RPMI8226 (cell line): ENCODE measurements at places on chromosomes 3 and 15.

DNA sequence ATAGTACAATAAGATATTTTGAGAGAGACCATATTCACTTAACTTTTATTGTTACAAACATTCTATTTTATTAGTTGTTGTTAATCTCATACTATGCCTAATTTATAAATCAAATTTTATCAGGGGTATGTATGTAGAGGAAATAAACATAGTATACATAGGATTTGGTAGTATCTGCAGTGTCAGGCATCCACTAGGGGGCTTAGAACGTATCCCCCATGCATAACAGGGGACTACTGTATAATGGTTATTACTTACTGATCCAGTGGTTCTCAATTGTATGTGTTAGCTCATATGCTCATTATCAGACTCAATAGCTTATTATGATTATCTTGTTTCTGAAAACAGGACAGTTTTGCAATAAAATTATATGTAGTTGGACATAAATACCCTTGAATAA is 27.6 kb downstream of the CMC1 start:
- no peak for DNase-seq

GRCh38 chr15:43317566-43318184 is 12.7 kb downstream of the LCMT2 start:
- no peak for DNase-seq

GRCh38 chr15:34239151-34239808 is 14.5 kb downstream of the EMC4 start:
- DNase-seq: no peak

- DNase-seq: no peak
Measured at GRCh38 chr3:70824078-70824477, 511.6 kb upstream of the MDFIC2 start.

GRCh38 chr3:98529856-98530459 is 1.8 kb upstream of the GPR15 start:
- no peak for DNase-seq

- no peak for DNase-seq
Measured at GRCh38 chr3:197372047-197372661, 73.7 kb upstream of the DLG1 start.

GRCh38 chr3:14403619-14404155 is 1.3 kb downstream of the SLC6A6 start:
- no peak for DNase-seq

DNA sequence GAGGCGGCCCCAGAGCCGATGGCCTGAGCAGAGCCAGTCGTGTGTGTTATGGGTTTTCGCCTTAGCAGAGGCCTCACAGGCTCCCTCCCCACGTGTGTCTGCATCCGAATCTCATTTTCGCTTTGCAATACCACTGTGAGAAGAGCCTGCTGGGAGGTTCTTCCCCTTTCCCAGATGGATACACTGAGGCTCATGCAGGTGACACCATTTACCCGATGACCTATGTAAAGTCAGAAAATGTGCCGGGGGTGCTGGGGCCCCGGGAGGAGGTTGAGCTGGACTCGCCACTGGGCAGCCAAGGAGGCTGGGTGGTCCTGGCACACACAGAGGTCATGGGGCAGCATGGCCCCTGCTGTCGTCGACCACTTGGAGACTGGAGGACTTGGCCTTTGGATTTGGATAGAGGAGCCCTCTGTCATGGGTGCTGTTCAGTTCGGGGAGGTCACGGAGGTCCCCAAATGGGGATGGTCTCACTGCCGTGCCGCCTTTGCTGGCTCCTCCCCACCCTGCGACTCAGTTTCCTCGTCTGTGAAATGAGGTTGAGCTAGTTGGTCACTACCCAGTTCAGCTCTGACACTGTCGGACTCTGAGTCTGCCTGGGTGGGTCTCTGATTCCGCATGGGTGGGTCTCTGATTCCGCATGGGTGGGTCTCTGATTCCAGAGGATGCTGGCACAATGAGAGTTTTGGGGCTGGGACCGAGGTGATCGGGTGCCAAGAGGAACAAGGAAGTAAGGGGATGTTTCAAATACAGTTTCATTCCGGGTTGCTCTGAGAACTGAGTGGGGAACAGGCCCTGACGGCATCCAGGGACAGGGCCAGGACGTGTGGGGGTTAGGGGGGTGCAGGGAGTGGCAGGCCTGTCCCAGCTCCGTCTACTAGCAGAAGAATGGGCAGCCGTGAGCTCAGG is 23.2 kb upstream of the MUC4 start:
- no peak for DNase-seq

DNA sequence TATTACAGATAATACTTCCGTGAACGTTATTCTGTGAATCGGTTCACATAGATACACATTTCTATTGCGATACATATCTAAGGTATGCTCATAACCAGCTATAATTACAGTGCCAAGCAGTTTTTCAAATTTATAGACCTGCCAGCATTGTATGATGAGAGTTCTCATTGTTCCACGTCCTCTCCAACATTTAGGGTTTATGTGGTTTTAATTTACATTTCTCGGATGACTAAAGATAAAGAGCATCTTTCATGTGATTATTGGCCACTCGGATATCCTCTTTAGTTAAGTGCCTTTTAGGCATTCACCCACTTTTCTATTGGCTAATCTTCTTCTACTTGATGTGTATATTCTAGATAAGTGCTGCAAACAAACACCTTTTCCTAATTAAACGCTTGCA is 134.7 kb upstream of the CCDC54 start:
- no peak for DNase-seq

DNA sequence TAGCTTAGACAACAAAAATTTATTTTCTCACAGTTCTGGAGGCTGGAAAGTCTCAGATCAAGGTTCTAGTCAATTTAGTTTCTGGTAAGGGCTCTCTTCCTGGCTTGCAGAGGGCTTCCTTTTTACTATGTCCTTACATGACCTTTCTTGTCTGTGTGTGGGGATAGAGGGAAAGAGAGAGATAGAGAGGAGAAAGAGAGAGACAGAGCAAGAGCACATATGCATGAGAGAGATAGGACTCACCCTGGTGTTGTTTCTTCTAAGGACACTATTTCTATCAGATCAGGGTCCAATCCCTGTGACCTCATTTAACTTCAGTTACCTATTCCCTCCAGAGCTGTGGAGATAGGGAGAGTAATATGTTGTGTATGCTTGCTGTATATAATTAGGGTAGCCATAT is 44.9 kb upstream of the TEX9 start:
- no peak for DNase-seq

DNA sequence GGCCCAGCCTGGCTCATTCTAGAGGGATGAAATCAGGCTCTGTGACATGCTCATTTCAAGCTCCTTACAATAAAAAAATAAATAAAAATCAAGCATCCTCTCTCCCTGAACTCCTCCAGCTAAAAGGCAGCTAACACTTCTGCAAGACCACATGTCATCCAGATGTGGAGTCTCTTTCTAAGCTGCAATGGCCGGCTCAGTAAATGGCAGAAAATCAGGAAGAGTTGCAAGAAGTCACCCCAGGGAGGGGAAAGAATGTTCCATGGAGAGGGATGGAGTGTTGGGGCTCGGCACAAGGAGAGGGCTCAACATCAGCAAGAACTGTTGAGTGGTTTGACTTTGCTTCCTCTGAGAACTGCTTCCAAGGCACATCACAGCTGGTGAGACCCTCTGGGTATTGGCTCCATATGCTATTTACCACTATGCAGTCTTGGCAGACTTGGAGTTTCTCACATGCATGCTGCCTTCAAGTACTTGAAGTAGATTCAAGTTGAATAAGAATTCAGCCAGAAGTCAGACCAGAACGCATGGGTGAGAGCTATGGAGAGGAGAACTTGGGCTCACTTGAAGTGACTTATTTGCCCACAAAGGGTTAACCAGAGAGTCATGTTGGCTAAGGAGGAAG is 689.0 kb downstream of the NTRK3 start:
- no peak for DNase-seq

DNA sequence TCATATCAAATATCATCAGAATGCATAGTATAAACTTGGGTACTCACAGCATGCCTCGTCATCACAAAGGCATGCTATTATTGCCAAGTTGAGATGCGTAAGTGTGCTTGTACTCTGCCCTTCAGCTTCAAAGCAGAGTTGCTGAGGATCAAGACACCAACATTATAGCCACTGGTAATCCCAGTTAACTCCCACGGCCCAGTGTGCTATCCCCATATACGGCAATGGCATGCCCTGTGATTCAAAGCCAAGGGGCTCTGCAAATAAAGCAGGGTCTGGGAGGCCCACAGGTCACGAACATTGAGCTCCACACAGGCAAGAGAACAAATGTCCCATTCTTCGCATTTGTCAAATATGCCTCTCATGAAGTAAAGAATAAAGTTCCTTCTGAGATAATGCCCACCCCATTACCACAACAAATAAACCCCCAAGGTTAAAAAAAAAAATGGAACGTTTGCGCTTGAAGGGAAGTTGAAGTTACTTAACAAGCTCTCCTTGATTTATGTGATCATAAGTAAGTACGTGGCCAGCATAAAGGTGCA is 298.1 kb upstream of the NECTIN3 start:
- DNase-seq: no peak

DNA sequence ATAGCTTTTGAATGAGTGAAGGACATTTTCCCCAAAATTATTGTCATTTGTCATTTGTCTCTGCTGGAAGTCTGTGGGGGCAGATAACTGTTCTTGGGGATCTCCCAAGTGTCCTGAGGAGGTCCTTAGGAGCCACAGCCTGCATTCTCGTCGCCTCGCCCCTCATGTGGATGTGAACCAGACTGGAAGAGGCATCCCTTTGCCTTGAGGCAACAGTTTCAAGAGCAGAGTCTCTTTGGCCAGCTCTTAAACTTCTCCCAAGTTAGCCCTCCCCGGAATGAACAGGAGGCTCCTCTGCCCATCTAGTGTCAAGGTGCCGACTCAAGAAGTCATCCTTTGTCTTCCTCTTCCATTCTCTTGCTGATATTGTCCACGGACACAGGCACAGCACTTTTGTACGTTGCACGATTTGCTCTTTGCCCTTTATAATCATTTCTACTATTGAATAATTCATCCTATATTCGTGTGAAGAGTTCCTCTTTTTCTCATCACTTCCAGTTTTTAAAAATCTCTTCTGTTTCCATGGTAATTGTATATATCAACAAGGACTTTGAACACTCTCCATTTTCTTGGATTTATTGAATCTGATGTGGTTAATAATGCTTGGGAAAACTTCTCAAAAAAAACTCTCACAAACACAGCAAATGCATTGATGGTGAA is 40.8 kb upstream of the CD47 start:
- no peak for DNase-seq

GRCh38 chr15:95059346-95059905 is 828.1 kb downstream of the MCTP2 start:
- peak; percentile 14 for DNase-seq

DNA sequence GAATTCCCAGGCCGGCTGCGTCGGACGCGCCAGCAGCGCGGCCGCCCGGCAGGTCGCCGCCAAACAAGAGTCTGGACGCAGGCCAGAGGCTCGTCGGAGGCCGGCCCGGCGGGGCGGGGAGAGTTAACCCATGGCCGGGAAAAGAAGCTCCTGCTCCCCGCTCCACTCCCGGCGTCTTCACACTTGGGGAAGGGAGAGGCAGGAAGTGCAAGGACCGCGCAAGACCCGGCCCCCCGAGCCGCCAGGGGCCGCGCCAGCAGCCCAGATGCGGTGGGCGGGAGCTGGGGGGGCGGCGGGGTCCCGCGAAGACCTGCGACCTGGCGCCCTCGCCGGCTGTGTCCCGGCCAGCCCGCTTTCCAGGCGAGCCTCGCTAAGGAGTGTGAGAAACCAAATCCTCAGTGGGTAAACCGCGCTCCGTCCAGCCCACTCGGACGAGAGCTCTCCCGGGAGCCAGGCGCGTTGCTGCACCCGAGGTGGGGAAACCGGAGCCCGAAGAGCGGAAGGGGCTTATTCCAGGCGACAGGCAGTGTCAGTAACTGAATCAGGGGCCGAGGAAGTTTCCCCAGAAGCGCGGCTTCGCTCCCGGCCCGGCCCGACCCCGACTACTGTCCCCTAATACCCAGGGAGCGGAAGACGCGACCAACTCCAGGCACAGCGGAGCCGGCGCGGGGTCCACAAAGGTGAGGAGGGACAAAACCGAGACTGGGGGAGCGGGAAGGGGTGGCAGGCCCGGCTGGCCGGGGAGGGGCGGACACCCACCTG is 721 bp downstream of the ADAMTS7 start:
- DNase-seq: peak; percentile 37

GRCh38 chr3:195757827-195758226 is 37.0 kb downstream of the MUC20 start:
- DNase-seq: peak; percentile 1

- DNase-seq: no peak
Measured at GRCh38 chr3:95335517-95335916, 1272.7 kb downstream of the NSUN3 start.

- DNase-seq: no peak
Measured at GRCh38 chr3:170162052-170162451, 19.5 kb downstream of the PHC3 start.

DNA sequence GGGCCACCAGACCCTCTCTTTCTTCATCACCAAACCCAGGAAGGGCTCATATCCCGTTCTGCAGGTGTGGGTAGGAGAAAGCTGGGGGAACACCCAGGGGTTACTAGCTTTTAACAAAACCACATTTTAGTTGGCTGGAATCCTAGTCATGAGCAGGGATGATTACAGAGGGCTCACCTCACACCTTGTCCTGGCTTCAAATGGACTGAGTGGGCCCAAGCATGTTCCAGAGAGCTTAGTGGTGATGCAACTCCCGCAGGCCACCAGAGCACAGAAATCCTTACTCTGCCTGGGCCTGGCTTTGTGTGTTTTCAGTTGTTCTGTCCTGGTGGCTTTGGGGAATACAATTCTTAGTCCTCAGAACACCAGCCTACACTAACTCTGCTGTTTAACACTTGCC is 56.8 kb upstream of the RYK start:
- peak; percentile 24 for DNase-seq

- peak; percentile 53 for DNase-seq
Measured at GRCh38 chr15:47711655-47712054, 5.7 kb upstream of the SEMA6D start.

GRCh38 chr3:177590826-177591225 is 393.5 kb upstream of the TBL1XR1 start:
- DNase-seq: no peak

GRCh38 chr3:194814878-194815357 is 129.2 kb downstream of the FAM43A start:
- DNase-seq: no peak

- no peak for DNase-seq
Measured at GRCh38 chr3:14771593-14772497, 46.9 kb upstream of the FGD5 start.

DNA sequence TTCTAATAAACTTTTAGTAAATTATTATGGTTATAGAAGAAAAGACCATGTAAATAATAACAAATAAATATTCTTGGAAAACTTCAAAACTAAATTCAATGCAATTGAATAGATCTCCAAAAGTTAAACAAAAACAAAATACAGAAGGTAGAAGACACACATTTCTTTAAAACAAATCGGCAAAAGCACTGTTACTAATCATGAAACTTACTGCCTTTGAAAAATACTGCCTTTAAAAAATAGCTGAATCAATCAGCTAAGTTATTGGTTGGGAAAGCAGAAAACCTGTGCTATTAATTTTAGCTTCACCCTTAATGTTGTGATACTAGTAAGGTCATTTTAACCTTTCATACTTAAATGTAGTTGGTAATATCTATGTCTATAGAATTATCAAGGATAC is 3.0 kb downstream of the GPR15 start:
- DNase-seq: no peak
